Hindlimb muscle (tissue), 1 donor: ENCODE measurements at places on chromosomes 13 and 19.

DNA sequence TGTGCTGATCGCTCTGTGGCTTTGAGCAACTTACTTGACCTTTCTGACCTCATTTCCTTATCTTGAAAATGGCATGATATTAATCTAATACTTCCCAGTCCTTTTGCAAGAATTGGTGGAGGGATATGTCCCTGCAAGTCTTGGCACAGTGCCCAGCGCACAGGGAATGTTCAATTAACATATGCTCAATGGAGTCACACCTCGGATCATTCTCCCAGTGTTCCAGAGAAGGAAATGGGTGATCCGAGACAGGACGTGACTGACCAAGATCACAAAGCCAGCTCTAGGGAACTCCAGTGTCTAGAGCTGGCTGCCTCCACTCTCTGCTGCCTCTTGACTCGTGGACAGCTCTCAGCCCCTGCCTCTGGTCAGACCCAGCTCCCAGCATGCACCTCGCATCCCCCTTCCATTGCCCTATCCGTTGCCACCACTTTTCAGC lies 3.6 kb downstream of the CDC42EP5 start:
- no peak for DNase-seq

DNA sequence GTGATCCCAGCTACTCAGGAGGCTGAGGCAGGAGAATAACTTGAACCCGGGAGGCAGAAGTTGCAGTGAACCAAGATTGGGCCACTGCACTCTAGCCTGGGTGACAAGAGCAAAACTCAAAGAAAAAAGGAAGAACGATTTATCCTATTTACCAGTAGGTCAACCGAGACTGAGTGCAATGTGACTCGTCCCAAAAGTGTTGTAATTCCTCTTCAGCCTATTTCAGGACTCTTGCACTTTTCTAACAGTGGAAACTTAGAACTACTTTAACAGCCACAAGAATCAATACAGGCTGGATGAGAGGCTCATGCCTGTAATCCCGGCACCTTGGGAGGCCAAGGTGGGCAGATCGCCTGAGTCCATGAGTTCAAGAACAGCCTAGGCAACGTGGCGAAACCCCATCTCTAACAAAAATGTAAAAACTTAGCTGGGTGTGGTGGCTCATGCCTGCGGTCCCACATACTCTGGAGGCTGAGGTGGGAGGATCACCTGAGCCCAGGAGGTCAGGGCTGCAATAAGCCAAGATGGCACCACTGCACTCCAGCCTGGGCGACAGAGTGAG lies 4.3 kb upstream of the NR1H2 start:
- no peak for DNase-seq

DNA sequence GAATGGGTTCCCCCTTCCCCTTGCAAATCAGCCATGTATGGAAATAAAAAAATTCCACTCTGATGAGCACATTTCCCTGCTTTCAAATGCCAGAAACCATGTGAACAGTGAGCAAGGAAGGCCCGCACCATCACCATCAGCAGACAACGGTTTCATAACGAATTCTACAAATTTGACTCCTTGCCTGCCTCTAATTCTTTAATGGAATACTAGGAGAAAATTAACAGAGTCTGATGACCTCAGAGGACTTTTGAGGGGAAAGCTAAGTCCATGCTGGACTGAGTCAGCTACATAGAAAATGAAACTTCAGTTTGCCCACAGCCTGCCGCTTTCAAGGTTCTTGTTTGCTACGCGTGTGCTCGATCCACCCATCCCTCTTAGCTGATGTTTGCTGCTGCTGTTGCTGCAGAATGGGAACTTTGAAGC lies 46.7 kb upstream of the KL start:
- peak; percentile 55 for DNase-seq

- DNase-seq, result no peak
Observed at GRCh38 chr19:629961-630714, 3.2 kb downstream of the POLRMT start.

- DNase-seq, result no peak
Observed at GRCh38 chr19:14459703-14460102, 15.5 kb downstream of the PTGER1 start.

GRCh38 chr19:19081642-19082151 lies 17.9 kb downstream of the SLC25A42 start:
- DNase-seq, result no peak

DNA sequence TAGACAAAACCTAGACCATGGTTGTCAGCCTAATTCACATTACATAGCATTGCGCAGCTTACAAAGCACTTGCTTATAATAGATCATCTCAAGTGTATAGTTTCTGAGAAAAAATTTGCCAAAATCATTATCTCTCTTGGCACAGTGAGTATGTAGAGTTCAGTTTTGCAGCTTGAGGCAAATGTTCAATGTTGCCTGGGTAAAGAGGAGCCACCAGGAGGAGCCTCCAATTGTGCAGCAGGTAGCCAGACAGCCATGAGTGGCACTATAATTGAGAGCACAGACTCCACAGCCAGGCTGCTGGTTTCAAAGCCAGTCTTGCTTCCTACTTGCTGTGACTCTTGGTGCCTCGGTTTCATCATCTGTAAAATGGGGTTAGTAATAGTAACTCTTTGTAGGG lies 24.0 kb upstream of the OLFM4 start:
- no peak for DNase-seq

DNA sequence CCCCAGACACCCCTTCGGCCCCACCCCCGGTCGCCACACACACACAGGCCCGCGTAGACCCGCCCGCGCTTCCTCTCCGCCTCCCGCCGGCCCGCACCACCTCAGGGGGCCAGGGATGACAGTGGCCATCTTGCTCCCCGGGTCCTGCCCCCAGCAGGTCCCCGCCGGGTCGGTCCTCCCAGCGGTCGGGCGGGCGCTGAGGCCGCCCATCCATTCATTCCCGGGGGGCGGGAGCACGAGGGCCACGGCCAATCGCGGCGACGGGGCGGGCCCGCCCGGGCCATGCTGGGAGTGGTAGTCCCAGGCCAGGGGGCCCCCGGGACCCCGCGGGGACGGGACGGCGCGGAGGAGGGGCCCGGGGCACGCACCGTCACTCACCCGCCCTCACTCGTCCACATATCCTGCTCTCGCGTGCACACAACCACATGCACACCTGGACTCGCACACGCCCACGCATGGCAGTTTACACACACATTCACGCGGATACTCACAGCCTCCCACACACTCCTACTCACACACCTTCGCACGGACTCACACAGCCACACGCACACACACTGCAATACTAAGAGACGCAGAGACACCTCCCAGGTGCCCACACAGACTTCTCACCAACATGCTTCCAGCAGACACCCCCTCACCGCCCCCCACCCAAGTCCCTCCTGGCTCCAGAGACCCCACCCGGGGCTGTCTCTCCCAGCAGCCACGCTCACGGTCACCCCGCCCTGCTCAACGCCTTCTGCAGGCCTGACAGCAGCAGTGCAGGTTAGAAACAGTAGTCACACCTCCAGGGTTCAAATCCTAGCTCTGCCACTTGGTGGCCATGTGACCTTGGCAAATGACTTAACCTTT lies at the start of gene DPF1:
DPF1 (minus strand) TSS at position 209 of the 849 bp plus-strand sequence; CDS start at position 129, 80 bp downstream.
- DNase-seq, result peak; percentile 73

- DNase-seq, result no peak
Observed at GRCh38 chr13:85655040-85655439, 144.2 kb downstream of the SLITRK6 start.

DNA sequence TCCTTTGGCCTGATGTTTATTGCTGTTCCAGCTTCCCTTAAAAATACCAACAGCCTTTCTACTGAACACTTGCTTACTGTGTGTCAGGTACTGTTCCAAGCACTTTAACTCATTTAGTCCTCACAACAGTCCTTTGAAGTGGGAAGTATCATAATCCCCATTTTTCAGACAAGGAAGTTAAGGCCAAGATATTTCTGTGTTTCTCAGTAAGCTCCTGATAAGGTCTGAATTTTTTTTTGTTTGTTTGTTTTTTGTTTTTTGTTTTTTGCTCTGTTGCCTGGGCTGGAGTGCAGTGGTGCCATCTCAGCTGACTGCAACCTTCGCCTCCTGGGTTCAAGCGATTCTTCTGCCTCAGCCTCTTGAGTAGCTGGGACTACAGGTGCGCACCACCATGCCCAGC lies 7.5 kb downstream of the SNRPA start:
- no peak for DNase-seq

- no peak for DNase-seq
Observed at GRCh38 chr19:1917146-1917545, 11.9 kb downstream of the ADAT3 start.

DNA sequence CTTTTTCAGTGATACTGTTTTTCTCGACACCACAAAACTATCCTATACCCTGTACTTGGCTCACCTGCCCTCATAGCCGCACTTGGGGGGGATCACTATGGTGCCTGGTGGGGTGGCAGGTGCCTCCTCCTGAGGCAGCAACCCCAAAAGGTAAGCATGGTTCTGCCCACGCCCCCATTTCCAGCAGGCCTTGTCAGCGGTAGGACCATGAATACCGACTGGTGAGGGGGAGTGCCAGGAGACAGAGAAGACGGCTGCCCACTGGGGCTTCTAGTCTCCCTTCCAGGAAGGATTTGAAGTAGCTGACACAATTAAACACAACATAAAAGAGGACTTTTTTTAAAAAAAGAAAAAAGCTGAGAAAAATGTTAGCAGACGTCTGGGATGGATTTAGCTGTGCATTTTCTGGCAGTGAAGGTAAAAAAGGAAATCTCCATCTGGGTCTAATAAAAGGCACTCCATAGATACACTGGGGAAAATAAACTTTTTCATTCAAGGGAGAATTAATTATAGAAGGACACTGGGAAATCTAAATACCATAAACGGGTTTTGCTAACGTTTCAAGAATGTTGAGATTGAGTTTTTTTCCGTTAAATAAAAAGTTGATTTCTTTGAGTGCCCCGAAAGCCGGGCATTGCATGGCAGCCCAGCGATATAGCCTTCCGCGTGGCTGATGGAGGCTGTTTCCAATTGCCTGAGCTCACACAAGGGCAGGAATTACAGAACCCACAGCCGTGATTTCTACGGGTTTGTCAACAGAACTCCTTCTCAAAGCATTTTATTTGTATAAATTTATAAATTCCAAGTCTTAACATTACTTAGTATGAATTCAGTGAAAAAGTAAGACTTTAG lies 45.1 kb downstream of the ATP11A start:
- no peak for DNase-seq

DNA sequence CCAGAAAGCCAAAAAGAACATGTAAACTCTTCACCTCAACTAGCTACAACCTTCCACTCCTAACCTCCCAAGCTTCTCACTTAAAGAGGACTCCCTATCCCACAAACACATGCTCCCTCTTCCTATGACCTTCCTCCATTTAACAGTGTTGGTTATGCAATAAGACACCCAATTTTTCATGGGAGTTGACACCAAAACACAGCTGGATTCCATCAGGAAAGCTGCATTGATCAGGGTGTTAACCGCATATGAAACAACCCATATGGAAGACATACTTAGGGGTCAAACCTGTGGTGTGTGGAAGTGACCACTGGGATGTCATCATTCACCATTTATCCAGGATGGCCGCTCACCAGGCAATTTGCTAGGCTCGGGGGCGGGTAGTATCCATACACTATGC lies 21.9 kb downstream of the ZNF473 start:
- no peak for DNase-seq

DNA sequence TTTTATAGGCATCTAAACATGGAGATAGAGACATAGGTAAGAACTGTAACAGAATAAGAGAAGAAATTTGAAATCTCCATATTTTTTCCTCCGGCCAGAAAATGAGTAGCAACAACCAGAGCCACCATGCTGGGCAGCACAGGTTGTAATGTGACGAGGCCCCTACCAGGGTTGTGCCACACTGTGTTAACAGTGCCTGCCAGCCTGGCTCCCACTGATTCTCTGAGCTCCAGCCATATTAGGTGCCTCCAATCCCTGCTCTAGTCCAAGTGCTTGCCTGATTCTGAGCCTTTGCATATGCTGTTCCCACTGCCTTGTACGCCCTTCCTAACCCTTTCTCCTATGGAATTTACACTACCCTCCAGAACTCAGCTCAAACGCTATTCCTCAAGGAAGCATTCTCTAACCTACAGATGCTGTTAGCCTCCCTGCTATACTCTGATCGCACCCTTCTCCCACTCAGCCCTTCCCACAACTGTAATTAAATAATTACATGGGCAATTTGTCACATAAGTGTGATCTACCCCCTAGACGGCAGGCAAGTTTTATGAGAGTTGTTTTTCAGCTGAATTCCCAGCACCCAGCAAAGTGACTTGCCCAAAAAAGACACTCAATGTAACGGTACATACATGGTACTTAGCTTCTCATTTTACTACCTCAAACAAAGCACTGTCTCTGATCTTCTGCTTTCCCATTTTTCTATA lies 37.6 kb upstream of the STARD13 start:
- DNase-seq, result no peak

DNA sequence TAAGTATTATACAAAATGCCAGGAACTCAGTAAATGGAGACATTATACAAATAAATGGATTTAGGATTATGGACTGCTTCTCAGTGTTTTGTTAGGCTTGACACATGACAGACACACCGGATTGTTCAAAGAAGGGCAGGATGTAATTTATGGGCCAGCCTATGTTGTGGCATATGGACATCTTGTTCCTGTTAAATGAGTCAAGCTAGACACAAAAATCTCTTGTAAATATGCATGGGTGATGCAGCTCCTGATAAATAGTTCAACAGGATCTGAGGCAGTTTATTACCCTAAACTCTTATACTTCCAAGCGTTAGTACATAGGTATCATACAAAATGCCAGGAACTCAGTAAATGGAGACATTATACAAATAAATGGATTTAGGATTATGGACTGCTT lies 502.3 kb downstream of the TBC1D4 start:
- DNase-seq, result no peak

DNA sequence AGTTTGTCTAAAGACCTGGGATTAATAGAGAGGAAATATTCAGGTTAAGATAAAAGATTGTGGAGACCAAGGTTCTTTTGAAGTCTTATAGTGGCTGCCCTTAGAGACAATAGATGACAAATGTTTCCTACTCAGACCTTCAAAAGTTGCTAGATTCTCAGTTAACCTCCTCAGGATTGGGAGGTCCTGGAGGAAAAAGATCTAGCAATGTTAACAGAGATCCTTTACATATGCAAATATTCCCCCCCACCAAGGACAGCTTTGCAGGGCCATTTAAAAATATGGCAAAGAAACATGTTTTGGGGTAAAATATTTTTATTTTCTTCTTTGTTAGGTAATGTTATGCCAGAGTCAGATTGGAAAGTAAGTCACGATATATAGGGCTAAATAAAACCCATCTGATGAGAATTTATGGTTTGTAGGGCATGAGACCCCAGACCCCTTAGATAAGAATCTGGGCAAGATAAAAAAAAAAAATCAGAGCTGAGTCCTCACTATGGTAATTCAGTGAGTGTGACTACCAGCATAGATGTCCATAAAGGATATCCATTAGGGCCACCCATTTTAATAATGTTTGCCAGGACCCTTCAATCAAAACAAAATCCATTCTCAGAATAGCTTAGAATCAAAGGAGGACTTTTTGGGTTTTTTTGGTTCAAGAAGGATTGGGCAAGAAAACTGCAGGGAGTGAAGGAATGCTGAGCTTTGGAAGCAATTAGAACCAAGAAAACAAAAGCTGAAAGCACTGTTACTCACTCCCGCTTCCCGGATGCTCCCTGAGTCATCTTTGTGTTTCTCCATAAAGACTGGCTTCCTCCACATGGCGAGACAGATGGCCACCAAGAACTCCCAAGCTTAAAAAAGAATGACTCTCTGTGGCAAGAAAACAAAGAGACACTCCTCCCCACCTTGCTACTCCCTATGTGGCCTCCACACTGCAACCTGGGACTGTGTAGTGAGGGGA lies 28.2 kb downstream of the VSTM1 start:
- no peak for DNase-seq
